ENCODE measurements at places on chromosomes 12 and 14. TPM values are rescaled to one million over a fixed set of nuclear protein-coding genes. Genes with fewer than 3 reads are reported as not detected.

The METTL25 gene
- 37.7 TPM for total RNA-seq

The PTHLH gene
- total RNA-seq, result not detected

The FGF23 gene
- not detected for total RNA-seq

The PCBP2 gene
- total RNA-seq, result 368 TPM

The DNAJC22 gene
- total RNA-seq, result not detected

The MAP3K9 gene
- 2.0 TPM for total RNA-seq

The DENR gene
- 50.0 TPM for total RNA-seq

The MYF6 gene
- total RNA-seq, result not detected

The OR4E2 gene
- not detected for total RNA-seq

The INHBC gene
- not detected for total RNA-seq

The KRT71 gene
- total RNA-seq, result not detected

The ITGB7 gene
- 2.4 TPM for total RNA-seq

The FKBP11 gene
- total RNA-seq, result 9.5 TPM

The FAM90A1 gene
- total RNA-seq, result not detected

The RNASE12 gene
- not detected for total RNA-seq

The CISTR gene
- total RNA-seq, result not detected

The MIA2 gene
- total RNA-seq, result 38.2 TPM

The GPR137C gene
- not detected for total RNA-seq

The TOMM20L gene
- total RNA-seq, result not detected

The ABHD12B gene
- total RNA-seq, result not detected

The GPR132 gene
- not detected for total RNA-seq

The SLC6A12 gene
- 2.4 TPM for total RNA-seq

The GAS2L3 gene
- total RNA-seq, result not detected

The INHBE gene
- not detected for total RNA-seq

The RBM19 gene
- total RNA-seq, result 45.5 TPM

The SYNDIG1L gene
- total RNA-seq, result 0.30 TPM

The CKB gene
- total RNA-seq, result 199 TPM
